Retina (tissue), 1 donor: ENCODE measurements at places on chromosomes 1 and 21.

DNA sequence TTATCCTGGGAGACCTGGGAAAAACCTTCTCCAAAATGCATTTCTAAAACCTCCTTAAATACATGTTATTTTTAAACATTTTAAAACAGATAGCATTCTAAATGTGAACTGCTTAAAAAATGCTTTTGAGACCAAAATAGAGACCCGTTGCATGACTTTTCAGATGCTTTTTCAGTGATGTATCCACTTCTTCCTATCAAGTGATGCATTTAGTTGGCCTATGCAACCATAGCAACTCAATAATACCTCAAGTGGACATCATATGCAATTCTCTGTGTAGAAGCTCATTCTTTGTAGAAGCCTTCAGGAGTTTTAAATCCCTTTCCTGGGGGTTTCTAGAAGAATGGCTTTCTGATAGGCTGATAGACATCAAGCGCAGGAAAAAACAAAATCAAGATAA lies 94.5 kb upstream of the RAVER2 start:
- no peak for DNase-seq

GRCh38 chr21:41207401-41208375 lies 39.7 kb downstream of the BACE2 start:
- peak; percentile 28 for DNase-seq

DNA sequence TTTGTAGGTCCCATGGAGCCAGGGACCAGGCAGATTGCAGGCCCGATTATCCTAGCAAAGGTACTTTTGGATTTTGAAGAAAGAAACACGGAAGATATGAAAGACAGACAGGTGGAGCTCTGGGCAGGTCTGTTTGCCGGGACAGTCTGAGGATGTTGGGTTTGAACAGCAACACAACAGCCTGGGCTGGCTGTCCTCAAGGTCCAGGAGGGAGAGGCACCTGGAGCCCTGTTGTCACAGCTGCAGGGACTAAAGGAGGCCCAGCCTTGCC lies 14.6 kb downstream of the H6PD start:
- DNase-seq = no peak

GRCh38 chr1:3170561-3171453 lies 101.8 kb downstream of the PRDM16 start:
- DNase-seq = peak; percentile 81

DNA sequence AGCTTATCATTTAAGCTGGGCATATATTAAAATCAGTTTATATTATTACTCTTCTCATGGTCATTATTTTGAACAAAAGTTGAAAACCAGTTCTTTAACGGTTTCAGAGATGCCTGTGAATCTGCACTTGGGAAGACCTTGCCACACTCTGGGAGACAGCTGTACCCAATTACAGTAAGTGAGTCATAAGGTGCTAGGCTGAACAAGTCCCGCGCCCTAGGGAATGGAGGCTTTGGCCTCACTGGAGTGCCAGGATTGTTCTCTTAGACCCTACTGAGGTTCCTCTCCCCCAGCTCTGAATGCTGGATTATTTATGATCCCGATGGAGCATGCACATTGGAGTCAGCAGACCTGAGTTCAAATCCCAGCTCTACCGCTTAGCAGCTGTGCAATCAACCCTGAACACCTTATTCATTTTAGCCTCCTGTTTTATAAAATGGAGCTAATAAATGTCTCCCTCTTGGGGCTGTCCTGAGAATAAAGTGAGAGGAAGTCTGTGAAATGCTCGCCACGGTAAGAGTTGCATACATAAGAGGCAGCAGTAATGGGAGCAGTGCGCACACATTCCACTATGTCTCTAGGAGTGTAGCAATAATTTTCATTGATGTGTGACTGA lies 266.2 kb downstream of the FOXD2 start:
- no peak for DNase-seq

DNA sequence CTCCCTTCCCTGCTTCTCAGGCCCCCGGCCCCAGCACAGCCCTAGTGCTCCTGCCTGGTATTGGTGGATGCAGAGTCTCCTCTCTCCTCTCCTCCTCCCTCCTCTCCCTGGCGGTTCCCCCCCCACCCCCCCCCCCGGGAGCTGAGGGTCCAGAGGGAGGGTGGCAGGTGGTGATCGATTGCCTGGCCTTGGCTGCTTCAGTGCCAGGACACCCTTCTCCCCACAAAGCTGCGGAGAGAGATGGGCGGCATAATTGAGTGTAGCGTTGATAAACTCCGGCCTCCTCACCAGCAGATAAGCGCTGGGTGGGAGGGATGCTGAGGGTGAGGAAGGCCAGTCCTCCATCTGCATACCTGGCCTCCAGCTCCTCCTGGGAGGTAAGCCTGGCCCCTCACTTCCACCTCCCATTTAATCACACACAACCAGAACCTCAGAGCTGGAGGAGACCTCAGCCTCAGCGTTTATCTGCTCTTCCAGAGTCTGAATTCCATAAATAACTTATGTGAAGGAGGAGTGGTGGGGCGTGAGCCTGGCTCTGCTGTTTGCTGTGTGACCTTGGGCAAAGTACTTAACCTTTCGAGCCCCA lies 60.8 kb downstream of the LRRN2 start:
- peak; percentile 56 for DNase-seq

GRCh38 chr1:17207966-17208418 lies 3.1 kb downstream of the PADI1 start:
- DNase-seq = no peak

- DNase-seq = no peak
These were observed 276.1 kb downstream of the RPS6KC1 start for GRCh38 chr1:213327017-213327667.

GRCh38 chr1:31273619-31274018 lies 23.0 kb downstream of the SNRNP40 start:
- no peak for DNase-seq

GRCh38 chr1:113835686-113836290 lies 23.5 kb upstream of the RSBN1 start:
- DNase-seq = no peak

DNA sequence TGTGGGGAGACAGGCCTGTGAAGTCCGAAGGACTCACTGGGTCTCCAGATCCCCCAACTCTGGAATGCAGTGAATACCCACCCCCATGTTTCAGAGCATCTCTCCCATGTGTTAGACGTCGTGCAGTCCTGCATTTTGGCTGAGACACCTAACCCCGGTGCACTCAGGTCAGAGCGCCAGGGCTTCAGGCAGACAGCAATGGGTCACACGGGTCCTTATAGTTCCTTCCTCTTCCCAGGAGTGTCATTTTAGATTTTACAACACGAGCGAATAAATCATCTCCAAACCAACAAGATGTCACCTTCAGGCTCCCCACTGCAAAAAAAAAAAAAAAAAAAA lies 5.1 kb downstream of the PRRX1 start:
- DNase-seq = peak; percentile 37

DNA sequence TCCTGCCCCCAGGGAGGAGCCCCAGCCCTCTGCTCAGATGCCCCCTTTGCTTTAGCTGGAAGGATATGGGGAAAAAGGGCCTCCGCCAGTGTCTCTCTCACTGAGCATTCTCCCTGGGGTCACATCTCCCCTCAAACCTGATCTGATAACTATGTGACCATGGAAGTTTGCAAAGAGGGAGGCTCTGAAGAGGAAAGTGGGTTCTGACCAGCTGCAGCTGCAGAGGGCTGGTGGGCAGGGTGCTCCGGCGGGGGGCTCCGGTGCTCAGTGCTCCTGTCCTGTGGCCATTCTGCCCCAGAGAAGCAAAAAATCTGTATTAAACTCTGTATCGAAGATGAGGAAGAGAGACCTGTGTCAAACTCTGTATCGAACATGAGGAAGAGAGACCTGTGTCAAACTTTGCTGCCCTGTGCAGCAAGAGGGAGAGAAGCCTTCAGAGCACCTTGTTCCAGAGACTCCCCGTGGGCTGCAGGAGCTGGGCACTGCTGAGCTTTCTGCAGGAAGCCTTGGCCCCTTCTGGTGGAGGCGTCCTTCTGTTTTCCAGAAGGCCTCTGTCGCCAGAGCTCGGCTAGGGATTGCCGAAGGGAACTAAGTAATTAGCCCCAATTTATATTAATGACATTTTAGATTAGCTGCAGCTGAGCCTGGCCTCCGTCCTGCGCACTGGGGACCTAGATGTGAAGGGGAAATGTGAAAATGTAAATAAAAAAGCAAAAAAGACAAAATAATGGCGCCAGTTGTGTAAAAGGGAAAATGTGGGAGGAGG lies 186.2 kb upstream of the C1orf174 start:
- no peak for DNase-seq

- DNase-seq = no peak
These were observed 3.1 kb downstream of the LCE3D start for GRCh38 chr1:152577168-152577567.

GRCh38 chr1:246329900-246330299 lies 177.2 kb downstream of the SMYD3 start:
- DNase-seq = no peak

DNA sequence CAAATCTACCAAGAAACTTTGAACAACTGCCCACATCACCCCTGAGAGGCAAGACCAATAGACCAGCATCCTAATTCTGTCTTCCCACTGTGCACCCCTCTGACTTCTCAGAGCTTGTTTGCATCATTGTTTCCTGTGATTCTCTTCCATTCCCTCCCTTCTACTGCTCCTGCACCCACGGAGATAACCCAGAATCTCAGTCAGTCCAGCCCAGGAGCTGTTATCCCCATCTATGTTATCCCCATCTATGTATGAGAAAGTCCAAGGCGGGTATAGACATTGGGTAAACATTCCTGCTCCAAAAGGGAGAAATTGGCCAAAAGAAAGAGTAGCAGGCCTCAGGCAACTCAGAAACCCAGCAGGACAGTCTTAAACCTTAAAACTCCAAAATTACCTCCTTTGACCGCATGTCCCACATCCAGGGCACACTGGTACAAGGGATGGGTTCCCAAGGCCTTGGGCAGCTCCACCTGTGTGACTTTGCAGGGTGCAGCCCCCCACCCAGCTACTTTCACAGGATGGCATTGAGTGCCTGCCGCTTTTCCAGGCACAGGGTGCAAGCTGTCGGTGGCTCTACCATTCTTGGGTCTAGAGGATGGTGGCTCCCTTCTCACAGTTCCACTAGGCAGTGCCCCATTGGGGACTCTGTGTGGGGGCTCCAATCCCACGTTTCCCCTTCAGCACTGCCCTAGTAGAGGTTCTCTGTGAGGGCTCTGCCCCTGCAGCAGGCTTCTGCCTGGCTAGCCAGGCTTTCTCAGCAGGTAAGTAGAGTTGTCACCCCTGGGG lies 414.8 kb downstream of the NPHP4 start:
- no peak for DNase-seq

- no peak for DNase-seq
These were observed 1412.7 kb downstream of the KCNT2 start for GRCh38 chr1:195195423-195196057.

DNA sequence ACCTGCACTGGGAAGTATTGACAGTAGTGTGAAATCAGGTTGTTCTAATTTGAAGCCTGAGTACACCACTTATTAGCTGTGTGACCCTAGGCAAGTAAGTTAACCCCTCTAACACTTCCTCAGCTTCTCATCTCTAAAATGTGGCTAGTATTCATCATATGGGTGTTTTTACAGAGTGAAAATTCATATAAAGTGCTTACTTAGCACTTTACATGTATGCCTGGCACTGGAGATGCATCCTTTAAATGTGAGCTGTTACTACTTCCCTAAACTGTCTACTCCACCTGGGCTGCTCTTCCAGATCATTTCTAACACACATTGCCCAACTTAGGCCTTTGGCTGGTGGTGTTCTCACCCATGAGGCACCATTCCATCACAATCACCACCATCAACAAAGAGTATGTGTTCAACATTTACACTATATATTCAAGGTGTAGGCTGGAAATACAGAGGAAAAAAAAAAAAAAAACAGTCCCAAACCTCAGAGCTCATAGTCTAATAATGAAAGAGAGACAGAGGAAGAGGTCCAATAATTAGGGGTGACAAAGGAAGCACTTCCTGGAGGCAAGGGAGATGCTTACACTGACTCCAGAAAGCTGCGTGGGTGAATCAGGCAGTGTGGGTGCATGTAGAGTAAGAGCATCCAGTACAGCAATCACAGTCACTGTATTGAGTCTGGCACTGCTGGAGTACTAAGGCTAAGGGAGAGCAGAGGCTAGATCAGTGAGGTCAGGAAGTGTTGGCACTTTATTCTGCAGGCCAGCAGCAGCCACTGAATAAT lies 3.6 kb downstream of the STX6 start:
- no peak for DNase-seq

DNA sequence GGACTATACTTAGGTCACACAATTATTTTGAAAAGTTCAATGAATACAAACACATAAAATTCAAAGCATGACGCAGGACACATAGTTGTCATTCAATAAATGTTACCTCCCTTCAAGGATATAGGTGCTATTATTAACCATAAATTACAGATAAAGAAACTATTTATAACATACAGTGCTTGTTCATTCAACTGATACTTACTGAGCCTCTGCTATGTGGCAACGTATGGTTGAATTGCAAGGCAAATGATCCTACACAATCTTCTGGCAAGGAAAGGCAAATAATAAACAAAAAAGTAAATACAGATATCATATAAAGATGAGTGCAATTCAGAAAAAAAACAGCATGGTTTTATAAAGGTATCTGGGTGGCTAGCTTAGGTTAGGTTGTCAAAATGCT lies 614.7 kb downstream of the LTN1 start:
- no peak for DNase-seq

DNA sequence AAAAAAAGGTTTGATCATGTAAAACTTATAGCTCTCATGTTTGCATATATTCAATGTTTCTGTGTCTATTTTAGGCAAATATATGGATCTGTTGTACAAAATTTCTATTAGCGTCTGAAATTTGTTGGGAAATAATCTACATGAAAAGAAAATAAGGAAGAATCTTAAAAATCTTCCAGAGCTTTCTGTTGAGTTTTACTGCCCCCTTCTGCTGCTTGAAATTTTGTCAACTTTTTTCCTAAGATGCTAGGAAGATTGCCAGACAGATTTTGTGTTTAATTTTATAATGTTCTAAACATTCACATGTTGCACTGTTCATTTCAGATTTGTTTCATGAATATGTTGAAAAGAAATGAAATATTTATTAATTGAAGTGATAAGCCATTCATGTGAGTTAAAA lies 2.5 kb upstream of the PTGS2 start:
- no peak for DNase-seq

DNA sequence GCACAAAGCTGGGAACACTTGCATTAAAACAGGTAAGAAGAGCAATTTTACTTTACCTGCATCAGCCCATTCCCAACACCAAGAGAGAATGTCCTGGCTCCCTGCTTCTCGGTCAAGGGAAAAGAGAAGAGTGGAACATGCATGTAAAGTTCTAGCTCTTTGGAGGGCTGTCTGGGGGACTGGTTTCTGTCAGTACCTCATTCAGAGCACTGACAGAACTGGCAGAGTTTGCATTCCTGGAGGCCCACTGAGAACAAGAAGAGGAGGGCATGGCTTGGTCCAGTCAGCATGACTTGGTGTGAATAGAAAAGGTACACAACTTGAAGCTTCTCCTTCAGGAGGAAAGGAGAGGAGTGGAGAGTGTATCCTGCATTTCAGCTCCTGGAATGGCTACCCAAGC lies 83.9 kb downstream of the LRRC7 start:
- DNase-seq = no peak
